Hippocampal formation (tissue), 2 donors: ENCODE measurements at places on chromosomes 16 and 17.

DNA sequence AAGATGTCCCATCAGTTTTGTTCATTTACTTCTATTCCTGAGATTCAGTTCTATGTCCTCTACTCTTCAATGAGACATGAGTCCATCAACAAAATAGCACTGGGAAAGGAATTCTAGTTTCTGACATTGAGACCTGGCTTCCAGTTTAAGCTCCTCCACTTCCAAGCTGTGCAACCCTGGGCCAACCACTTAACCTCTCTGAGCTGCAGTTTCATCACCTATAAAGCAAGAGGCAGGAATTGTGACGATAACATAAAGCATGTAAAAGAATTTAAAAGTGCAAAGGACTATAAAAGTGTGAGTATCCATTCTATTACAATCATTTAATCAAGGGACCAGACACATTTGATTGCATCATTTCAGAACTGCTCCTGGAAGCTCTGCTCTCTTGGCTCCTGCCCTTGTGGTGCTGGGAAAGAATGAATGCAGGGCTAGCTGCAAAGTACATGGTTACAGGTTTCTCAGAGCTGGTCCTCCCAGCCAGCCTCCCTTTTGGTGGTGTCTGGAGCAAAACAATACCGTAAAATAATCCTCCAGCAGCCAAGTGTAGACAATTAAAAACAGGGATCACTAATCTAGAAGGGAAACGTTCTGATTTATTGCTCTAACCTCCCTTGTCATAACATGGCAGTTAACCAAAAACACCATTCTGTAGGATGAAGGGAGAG, 113.9 kb downstream of the VPS53 start:
- DNase-seq, result no peak

DNA sequence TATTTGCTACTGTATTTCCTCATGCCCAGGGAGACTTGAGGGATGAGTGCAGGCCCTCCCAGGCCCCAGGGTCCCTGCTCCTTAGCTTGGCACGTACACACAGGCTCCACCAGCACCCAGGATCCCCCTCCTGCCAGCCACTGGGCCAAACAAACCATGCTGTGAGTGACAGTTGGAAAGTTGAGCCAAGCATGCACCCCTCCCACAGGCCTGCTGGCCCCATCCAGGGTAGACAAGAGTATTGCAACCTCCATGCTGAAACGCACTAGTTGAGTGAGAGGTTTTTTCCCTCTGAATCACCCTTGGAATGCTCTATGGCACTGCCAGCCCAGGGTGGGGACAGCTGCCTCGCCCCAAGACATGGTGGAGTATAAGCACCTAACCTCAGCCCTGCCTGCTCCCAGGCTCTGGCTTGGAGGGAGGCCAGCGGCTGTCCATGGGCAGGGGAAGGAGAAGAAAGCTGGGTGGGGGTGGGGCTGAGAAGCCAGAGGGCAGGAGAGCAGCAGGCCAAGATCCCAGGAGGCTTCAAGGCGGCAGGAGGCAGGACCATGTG, 49.6 kb downstream of the PITPNM3 start:
- DNase-seq, result no peak

- peak; percentile 41 for DNase-seq
These were observed 37.7 kb downstream of the GINS2 start for GRCh38 chr16:85650844-85651628.

DNA sequence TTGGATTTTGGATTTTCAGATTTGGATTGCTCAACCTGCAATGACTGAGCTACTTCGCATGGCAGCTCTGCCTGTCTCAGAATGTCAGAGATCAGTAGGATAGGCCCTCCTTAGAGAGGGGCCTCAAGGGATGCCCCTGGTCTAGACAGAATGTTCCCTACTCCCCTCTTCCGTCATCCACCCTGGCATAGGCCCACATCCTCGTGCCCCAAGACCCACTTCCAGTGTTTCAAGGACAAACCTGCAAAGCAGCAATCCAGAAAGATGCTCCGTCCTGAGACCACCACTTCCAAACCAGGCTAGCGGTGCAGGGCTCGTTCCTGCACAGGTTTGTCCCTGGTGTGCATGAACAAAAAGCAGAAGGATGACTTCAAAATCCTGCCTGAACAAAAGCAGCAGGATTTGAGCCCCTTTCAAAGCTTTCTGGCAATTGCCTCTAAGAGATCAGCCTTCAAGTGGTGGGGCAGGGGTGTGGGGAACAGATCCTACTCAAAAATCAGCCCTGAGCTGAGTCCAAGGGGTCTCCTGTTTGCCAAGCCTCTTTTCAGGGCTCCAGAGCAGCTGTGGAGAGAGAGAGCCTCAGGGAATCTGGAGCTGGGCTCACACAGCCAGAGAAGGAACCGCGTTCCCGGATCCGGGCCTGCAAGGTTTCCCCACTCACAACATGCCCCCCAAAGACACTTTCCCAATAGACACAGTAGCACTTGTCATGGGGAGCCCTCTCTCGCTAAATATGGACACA, 121.1 kb downstream of the SOCS1 start:
- DNase-seq, result no peak

GRCh38 chr17:17252149-17252661, 15.2 kb upstream of the FLCN start:
- no peak for DNase-seq

- DNase-seq, result peak; percentile 82
These were observed 10.3 kb downstream of the CDRT4 start for GRCh38 chr17:15456972-15457722.

DNA sequence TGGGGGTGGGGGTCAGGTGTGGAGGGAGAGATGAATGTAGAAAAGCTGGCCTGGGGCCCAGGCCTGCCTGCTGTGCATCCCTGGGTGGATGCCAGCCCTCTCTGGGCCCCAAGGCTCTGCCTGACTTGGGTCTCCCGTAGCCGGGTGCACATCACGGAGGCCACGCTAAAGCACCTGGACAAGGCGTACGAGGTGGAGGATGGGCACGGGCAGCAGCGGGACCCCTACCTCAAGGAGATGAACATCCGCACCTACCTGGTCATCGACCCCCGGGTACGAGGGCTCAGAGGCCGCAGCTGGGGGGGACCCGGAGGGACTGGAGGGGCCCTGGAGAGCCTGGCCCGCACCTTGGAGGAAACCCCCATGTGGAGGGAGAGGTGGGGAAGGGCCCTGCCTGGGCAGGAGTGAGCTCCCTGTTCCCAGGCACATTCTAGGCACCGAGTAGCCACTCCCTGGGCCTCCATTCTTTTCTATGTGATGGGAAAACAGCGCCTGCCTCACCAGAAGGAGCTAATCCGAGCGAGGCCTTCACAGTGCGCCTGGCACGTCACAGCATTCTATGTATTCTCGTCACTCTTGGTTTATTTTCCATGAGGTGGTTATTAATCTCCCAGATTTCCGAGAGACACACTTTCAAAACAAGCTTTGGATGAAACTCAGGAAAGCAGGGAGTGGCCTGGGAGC, 34.7 kb downstream of the ADCY7 start:
- DNase-seq, result no peak

DNA sequence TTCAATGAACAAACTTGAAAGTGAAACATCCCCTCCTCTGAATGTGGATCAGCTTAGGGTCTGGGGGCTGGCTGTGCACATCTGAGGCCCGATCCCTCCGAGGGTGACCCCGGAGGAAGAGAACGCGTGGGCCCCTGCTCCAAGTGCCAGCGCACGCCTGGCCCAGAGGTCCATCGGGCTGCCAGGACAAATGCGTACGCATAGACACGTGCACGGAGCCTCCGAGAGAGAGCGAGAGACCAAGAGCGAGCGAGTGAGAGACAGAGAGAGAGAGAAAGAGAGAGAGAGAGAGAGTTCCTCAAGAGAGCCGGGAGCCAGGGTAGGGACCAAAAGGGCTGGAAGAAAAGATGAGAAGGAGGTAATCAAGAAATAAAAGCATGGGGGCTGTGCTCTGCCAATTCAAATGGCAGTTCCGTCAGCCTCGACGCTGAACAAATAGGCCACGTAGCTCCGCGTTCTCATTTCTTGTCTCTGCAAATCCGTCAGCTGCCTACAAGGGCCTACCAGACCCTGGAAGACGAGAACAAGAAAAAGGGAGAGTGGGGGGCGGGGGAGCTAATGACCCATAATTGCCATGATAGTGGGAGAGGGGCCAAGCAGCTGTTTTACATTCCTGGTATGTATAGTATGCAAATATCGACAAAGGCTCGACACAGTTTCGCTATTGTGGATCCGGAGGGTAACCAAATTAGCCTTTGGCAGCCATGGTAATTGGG, 435.3 kb upstream of the ZFHX3 start:
- no peak for DNase-seq
